NK-92 treated with Interleukin-12 subunit alpha and Interleukin-12 subunit beta, amount 100 ng/mL, for 24 hours (cell line): ENCODE measurements at places on chromosomes 12 and 14.

- DNase-seq: no peak
These were observed 29.0 kb upstream of the MEG3 start for GRCh38 chr14:100796946-100797345.

DNA sequence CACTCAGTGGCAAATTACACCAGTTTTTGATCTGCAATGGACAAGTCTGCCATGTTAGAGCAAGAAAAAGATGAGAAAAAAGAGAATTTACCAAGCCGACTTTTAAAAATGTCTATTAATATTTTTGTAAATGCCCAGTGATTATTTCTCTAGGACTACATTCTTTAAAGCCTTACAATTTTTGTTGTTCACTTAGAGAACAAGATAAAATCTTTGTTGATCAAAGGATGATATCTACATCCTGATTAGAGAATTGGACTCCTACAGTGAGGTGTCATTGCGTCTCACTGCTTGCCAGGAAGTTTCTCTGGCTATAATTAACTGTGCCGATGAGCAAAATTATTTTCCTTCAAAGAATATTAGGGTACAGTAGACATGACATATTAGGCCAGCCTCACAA is 1.7 kb upstream of the CFAP54 start:
- DNase-seq: no peak

GRCh38 chr14:69749956-69750355 is 17.0 kb upstream of the SRSF5 start:
- DNase-seq: no peak

DNA sequence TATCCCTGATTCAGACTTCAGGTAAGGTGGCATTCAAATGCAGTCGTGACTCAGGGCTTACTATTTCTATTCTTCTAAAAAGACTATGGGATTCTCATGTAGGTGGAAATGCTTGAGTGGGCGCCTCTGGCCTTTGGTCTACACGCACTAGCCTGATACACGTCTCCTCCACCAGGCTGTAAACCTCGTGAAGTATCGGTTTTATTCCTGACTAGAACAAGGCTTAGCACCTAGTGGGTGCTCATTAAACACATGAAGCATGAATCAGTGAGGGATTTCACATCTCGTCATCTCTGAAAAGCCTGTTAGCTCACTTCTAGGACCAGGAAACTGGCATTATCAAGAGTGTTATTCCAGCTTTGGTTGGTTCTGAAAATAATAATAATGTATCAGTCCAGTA is 17.7 kb upstream of the HNF1A start:
- no peak for DNase-seq

DNA sequence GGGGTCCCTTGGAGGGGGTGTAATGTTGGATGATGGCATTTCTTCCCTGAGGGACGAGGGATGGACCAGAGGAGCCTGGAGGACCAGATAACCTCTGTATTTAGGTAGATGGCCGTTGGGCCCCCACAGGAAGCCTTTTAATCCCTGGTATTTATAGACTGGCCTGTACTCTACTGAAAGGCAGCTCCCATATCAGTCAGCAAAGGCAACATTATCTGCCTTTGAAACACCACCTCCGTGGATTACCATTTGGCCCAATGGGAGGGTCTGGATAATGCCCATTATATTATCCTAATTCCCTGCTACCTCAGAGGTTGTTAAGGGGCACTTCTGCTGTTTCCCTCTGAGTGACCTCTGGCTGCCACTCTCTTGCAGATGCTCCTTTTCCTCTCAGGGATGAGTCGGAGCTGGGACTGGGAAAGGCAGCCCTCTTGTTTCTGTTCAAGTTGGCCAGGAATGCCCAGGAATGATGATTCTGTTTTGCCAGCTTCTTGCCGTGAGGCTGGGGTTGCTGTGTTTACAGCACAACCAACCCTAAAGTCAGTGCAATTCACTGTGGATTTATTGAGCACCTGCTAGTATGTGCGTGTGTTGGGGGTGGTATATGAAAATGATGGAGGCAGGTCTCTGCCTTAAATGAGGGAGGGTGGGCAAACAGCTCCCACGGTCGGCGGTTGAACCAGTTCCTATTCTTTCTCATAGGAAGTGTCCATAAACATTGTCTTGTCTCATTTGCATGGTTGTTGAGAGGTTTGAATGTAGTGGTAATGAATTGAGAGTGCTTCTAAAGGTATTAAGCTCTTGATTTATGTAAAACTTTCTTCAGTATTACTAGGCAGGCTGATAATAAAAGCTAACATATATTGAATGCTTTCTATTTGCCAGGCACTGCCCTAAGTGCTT is 18.1 kb downstream of the SUSD6 start:
- no peak for DNase-seq

DNA sequence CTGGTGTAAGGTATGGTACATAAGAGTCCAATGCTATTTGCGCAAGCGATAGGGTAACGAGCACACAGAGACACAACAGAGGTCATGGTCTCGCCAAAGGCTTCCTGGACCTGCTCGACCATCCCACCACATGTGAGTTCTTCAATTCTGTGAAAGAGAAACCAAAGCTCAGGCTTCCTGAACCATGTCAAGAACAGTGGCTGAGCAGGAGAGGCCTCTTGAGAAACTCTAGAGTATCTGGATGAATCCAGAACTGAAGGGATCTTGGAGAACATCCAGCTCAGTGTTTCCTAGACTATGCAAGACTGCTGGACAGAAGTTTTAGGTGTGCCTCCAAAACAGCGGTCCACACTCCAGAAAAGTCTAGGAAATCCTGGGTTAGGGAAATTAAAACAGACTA is 114.5 kb downstream of the TRAFD1 start:
- DNase-seq: no peak

DNA sequence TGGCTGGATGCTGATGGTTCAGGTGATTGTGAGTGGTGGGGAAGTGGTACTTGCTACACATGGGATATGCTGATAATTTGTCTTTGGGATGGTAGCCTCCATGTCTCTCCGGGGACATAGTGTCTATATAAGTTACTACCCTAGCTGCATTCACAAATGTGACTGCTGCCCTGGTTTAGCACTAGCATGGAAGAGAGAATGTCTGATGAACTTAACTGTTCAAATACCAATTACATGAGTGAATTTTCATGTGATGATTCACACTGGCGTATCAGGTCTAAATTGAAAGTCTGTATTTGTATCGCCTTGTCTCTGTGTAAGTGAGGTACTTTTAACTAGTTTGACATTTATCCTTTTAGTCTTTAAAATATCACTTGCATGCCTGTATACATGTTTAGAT is 34.4 kb downstream of the ATF7IP start:
- no peak for DNase-seq
